SJSA1 (cell line): ENCODE measurements at places on chromosomes 7 and 10. TPM values are rescaled to one million over a fixed set of nuclear protein-coding genes. Genes with fewer than 3 reads are reported as not detected.
A peak's percentile ranks its signal among the peaks of the same experiment; 100 is the strongest.

DNA sequence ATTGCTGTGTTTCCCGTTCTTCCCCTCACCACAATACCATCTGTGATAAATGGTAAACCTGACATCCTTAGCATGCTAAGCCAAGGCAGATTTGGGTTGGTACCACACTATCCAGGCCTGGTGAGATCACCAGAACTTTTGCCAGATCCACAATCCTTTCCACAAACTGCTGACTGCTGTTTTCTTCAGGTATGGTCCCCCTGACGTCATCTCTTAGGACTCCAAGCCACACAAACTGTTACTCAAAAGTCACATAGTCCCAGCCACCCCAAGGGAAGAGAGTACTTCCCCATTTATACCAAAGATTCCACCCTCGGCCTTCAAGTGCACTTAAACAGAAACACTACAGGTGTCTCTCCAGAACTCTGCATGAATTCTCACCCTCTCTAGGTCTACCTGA lies 34.8 kb downstream of the SLC25A13 start:
- no peak for DNase-seq

DNA sequence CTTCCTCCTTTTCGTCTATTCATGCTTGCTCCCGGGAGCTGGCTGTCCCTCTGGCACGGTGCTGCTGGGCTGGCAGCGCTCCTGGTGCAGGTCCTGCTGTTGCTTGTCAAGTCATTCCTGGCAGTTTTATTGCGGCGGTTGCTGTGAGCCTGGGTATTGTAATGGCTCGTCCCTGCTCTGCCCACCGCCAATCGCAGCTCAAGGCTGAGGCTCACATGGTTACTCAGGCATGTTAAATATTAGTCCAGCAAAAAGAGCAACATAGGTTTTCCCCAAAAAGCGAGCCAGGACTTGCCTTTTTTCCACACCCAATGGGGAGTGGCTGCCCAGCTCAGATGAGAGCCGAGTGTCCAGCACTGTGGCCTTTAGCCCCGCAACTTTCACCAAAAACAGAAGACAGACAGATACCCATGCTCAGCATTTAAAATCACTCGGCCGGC lies 492.9 kb upstream of the FOXK1 start:
- DNase-seq, result no peak

DNA sequence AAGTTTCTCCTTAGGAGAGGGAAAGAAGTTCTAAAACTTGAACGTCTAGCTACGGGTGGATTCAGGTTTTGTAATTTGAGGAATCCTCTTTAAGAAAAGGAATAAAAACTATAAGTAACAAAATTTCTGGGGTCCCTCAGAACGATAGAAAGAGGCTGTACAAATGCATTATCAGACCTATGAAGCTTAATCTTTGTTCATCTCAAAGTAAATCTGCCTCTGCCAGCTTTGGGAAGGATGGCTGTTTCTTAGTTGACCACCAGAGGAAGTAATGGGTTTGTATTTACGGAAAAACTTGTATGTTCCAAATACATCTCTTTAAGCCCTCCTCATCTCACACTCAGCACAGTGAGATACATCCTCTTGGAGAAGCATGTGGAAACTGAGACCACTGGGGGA lies 864 bp downstream of the PSTK start:
- DNase-seq, result no peak

DNA sequence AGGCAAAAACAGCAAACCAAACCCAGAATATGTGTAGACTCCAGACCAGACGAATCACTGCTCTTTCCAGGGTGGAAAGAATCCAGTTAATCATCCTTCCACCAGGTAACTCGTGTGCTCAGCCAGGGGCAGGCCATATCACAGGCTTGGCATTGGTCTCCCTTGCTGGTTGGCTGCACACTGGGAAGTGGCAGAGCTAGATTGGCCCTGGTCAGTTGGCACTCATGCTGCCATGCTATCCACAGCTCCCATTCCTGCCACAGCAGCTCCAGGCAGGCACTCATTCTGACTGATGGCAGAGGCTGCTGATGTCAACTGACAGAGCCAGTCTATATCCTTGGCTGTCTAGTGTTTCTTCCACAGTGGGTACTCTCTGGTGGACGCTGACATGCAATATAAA lies 9.7 kb upstream of the GDF10 start:
- no peak for DNase-seq

DNA sequence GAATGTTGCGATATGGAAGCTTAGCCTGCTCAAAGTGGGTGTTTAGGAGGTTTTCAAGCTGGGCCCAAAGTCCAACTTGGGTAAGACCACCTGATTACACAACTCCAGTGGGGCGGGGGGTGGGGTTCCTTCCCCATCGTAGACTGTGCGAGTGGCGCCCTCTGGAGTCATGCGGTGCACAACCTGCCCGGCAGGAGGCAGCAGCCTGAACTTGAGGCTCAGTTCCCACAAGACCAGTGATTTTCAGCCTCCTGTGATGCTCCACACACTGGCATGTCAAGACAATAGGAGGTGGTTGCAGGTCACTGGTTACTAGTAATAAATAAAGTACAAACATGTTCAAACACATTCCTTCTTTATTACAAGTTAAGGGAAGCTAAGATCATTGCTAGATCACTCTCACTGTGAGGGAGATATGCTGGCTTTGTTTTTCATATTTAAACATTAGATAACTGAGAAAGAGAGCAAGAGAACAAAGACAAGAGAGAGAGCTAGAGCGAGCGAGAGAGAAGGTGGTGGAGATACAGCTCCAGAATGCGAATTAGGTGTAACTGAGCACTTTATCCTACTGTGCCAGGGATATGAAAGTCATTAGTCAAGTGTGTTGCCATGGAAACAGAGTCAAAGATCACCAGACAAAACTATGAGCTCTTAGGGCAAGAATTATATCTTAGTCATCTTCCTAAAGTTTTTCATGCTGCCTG lies 97.4 kb upstream of the BMPER start:
- peak; percentile 46 for DNase-seq

DNA sequence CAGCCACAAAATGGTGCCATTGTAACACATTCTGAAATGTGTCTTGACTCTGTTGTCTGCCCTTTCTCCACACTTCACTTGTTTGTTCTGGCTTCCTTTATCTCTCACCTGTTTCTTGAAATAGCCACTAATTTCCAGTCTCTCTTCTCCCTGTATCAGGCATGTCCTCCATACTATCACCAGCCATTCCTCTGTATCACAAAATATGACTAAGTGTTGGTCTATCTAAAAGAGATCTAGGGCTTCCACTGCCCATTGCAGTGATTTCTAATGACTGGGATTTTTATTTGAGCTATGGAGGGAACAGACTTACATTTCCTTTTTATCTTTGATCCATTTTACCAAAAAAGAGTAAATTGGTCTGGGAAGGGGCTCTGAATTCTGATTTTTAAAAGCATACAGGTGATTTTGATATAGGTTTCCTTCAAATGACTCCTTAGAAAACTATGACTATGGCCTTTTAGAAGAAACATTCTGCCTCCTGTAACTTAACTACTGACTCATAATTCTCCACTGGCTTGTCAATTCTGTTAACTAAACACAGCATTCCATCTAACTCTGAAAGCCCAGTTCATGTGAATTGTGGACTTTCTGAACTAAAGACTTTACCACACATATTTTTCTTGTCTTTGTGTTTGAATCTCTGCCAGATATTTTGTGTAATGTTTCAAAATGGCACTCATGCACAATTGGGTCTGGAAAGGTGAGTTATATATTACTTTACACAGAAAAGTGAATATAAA lies 1121.4 kb downstream of the XPNPEP1 start:
- no peak for DNase-seq

- DNase-seq, result no peak
Observed at GRCh38 chr10:8026349-8027259, 27.9 kb upstream of the GATA3 start.

DNA sequence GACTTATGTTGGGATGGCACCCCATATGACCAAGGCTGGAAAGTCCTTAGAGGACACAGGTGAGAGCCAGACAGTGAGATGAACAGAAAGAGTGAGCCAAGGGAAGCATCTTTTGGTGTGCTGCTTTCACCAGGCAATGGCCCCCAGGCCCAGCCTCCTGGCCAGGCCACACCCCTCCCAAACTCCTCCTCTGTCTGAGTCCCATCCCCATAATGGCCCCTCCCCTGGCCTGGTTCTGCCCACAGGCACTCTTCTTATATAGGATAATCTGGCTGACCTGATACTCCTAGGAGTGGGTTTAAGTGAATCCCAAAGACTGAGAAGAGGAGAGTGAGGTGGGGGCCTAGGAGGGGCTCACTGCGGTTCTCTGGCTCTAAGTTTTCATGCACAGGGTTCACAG lies 252.5 kb downstream of the RPS24 start:
- DNase-seq, result no peak

GRCh38 chr7:106658316-106659165 lies 2.4 kb downstream of the CCDC71L start:
- DNase-seq, result no peak

GRCh38 chr10:26441491-26442214 lies 3.5 kb downstream of the APBB1IP start:
- no peak for DNase-seq

- peak; percentile 48 for DNase-seq
Observed at GRCh38 chr7:116862951-116863670, 724 bp downstream of the CAPZA2 start.

GRCh38 chr7:128166603-128167041 lies 74.5 kb upstream of the LEP start:
- no peak for DNase-seq

GRCh38 chr7:2808891-2809665 lies 35.0 kb downstream of the GNA12 start:
- DNase-seq, result no peak

GRCh38 chr10:131858583-131859340 lies 42.0 kb upstream of the PPP2R2D start:
- no peak for DNase-seq

- DNase-seq, result no peak
Observed at GRCh38 chr10:43386981-43387677, 15.7 kb downstream of the FXYD4 start.

DNA sequence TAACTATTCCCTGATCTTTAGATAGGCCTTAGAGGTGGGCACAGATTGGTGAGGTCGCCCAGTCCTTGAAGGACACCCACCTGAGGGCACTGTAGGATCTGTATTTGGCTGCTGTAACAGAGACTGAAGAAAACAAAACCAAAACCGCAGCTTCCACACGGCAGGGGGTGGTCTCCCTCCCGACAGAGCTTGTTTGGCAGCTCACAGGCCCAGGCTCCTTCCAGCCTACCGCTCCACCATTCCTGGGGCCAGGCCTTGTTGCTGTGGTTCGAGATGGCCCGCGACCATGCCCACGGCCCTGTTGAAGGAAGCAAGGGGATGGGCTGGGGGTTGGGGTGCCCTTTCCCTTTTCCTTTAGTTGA lies 30.4 kb downstream of the ZNF783 start:
- no peak for DNase-seq

DNA sequence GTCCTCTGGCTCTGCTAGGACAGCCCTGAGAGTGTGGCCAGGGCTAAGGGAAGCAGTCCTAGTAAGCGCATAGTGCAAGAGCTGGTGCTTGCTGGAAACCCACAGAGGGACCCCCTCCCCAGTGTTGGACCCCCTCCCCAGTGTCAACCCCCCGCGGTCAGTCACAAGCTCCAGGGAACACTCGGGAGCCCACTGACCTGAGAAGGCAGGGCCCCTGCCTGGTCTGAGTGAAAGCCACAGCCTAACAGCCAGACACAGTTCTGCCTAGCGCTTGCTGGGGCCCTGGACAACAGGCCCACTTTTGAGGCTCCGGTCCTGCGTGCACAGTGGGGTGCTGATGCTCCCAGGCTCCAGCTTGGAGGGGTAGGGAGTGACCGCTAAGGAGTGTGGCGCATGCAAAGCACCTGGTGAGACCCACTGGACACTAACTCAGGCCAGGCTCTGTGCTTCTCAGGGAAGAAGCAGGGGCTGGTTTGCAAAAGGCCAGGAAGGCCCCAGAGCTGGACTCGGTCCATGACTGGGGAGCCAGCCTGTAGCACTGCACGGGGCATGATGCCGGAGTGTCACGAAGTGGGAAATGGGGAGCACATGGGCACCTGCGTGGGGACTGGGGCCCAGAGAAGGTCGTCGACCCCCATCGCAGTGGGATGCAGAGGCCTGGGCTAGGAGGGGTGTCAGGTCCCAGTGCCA lies 175.8 kb upstream of the PPP2R2D start:
- DNase-seq, result no peak

GRCh38 chr10:33279811-33280602 lies 54.5 kb downstream of the NRP1 start:
- DNase-seq, result no peak

- DNase-seq, result no peak
Observed at GRCh38 chr10:3801558-3802192, 16.7 kb upstream of the KLF6 start.

DNA sequence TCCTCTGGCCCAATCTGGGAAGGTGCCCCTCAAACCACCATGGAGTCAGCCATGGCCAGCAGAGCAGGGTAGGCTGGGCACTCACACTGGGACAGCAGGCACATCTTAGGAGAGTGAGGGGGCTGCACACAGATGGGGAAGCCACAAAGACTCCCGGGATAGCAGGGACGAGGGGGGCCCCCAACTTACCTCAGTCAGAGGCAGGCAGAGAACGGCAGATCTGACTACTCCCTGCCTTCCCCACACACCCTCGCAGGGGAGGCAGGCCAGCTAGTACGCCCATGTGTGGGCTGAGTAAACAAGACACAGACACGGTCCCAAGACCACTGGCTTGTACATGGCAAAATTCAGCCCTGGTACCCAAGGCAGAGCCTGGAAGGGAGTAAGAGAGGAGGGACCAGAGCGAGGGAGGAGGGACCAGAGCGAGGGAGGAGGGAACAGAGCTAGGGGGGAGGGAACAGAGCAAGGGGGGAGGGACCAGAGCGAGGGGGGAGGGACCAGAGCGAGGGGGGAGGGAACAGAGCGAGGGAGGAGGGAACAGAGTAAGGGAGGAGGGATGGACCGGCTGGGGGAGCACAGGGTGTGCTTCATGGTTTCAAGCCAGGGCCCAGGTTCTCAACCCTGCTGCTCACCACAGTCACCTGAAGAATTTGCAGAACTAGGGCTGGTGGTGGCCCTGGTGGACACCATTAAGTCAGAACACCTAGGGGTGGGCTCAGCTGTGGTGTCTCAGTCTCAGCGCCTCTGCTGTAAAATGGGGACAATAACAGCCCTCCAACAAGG lies 73.8 kb downstream of the RGS10 start:
- no peak for DNase-seq

DNA sequence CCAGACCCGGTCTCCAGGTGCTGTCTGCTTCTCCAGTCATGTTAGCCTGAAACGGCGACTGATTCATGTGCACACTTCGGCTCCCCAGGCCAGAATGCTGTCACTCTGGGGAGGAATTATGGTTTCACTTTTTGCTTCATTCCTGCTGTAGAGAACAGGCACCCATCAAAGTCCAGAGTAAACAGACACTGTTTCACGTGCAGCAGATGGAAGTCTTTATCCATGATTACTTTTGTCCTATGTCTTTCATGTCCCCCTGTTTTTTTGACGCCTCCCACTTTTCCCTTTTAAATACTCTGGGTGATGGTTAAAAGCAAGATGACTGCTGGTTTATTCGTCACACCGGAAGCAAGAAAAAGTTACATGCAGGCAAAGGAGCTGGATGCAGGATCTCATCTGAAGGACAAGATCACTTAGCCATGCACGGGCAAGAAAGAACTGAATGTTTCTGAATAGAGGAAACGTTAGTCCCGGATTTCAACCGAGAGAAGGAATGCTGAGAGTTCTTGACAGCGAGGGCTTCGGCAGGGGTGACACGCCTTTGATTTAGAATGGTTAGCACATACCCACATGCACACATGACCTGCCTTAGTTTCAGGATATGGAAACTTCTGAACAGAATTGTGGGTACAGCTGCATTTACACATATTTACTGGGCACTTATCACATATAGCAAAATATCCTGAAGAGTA lies 250.0 kb upstream of the KLF6 start:
- no peak for DNase-seq

Gene CDK6
- total RNA-seq, result 126 and 136 TPM in 2 replicates

Gene CCDC172
- not detected in 2 replicates for total RNA-seq

Gene RNF32
- 0.18 TPM in 1 of 2 replicates, not detected in the other for total RNA-seq

Gene TRIM4
- 11.4 and 13.9 TPM in 2 replicates for total RNA-seq

Gene DPYSL4
- 1.3 TPM in 1 of 2 replicates, not detected in the other for total RNA-seq

Gene TMEM139
- not detected in 2 replicates for total RNA-seq

Gene TFEC
- total RNA-seq, result not detected in 2 replicates
